B cell (primary cell): ENCODE measurements at places on chromosomes 5 and 9. TPM values are rescaled to one million over a fixed set of nuclear protein-coding genes. Genes with fewer than 3 reads are reported as not detected.

The OR1J2 gene
- polyA plus RNA-seq = not detected in 2 replicates

The KCTD16 gene
- polyA plus RNA-seq = not detected in 2 replicates

The EHMT1 gene
- polyA plus RNA-seq = 92.1 and 101 TPM in 2 replicates

The HTR1A gene
- not detected in 2 replicates for polyA plus RNA-seq
